ENCODE measurements at places on chromosomes 7 and 10. TPM values are rescaled to one million over a fixed set of nuclear protein-coding genes. Genes with fewer than 3 reads are reported as not detected.
A peak's percentile ranks its signal among the peaks of the same experiment; 100 is the strongest.

DNA sequence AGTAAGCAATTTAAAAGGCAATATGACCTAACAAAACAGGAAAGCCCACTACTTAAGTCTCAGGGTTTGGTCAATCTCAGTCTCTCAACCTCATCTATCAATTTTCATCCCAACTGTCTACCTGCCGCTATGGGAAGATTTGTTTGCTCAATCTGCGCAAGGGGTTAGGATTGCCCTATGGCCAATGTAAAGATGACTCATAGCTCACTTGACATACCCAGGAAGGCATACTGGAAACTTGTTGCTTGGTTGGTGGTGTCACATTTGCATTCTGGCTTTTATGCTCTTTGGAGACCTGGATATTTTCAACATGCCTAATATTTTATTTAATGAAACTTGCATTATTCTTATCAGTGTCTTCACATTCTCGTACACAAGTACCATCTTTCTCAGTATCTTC, 78.1 kb upstream of the TMEM196 start:
- no peak for ATAC-seq

GRCh38 chr7:81013083-81013817, 94.4 kb upstream of the SEMA3C start:
- ATAC-seq: peak; percentile 66

Gene GIMAP4
- 3.4 TPM for total RNA-seq

Gene GPAM
- 3.8 TPM for total RNA-seq

Data from esophagus mucosa (tissue), 1 donor.